GM10248 (cell line): ENCODE measurements at places on chromosomes 1 and 21.

DNA sequence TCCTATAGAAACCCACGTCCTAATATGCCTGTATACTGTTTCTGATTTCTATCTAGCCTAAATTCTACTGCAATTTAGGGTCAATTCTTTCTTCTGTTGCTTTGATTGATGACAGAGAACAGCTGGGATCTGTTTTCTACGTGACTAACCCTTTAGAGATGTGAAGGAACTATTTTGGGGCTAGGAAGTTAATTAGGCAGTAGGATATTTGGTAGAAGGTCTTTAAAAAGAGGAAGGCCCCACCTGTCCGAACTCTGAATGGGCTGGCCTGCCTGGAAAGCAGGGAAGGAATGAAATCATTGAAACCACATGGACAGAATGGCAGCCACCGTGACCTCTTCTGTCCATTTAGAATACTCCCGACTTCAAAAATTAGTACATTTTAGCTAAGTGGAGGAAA is 21.0 kb downstream of the EIF2D start:
- DNase-seq: no peak

GRCh38 chr1:246065592-246065991 is 441.5 kb downstream of the SMYD3 start:
- no peak for DNase-seq

- no peak for DNase-seq
These were observed 423.9 kb upstream of the USP24 start for GRCh38 chr1:55639051-55639450.

- DNase-seq: no peak
These were observed 29.0 kb upstream of the JAK1 start for GRCh38 chr1:64995316-64995715.
